ENCODE measurements at places on chromosomes 5 and 9.

DNA sequence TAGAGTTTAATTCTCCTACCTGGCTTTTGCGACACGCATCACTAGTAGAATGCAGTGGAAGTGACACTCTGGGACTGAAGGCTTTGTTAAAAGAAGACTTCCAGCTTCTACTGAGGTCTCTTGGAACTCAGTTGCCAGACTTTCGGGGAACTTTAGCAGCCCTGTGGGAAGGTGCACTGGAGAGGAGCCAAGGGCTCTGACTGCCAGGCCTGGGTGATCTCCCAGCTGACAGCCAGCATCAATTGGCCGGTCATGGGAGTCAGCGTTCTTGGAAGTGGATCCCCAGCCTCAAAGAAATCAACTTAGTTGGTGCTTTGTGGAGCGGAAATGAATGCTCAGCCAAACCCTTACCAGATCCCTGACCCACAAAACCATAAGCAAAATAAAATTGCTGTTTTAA lies 87.1 kb downstream of the OSTF1 start:
- DNase-seq, result no peak

GRCh38 chr5:51043745-51044144 lies 339.5 kb upstream of the ISL1 start:
- DNase-seq, result no peak

DNA sequence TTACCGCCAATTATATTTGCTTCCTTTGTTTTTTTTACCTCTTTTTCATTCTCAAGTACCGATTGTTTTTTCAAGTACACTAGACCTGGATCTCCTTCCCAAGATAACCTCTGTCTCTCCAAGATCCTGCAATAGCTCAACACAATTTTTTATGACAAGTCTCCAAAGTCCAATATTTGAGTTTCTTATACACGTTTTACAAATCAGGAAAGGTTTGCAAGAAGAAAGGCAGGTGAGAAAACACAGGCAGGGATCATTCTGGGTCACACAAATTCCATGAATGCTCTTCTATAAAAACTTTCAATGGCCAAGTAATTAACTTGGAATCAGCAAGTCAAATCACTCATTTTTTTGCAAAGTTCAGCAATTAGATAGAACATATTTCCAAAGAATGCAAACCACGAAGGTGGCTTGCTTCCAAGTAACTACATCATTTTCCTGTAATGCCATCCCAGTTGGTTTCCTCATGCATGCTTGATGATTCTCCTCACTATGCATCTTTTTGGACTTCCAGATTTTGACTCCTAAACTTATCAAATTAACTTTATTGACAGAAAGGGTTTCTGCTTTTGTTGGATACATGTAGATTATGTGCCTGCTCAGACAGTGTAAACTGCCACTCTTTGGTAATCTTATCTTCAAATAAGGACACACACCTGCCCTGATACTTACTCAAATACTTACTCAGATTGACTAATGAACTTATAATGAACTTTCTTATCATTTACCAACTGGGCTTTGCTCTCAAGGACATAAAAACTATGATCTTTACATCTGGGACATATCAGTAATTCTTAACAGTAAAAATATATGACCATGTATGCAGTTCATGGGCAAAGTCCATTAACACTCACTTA lies 24.7 kb upstream of the IFNE start:
- DNase-seq, result no peak

DNA sequence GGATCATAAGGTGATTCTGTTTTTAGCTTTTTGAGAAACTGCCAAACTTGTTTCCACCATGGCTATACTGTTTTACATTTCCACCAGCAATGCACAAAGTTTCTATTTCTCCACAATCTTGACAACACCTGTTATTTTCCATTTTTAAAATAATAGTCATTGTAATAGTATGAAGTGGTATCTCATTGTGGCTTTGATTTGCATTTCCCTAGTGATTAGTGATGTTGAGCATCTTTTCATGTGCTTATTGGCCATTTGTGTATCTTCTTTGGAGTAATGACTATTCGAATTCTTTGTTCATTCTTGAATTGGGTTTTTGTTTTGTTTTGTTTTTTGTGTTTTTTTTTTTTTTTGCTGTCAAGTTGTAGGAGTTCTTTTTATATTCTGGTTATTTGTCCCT lies 4.9 kb downstream of the GARNL3 start:
- no peak for DNase-seq

GRCh38 chr5:147179562-147180147 lies 55.2 kb upstream of the STK32A start:
- no peak for DNase-seq

GRCh38 chr5:75651575-75652238 lies 40.5 kb downstream of the ANKDD1B start:
- DNase-seq, result no peak

DNA sequence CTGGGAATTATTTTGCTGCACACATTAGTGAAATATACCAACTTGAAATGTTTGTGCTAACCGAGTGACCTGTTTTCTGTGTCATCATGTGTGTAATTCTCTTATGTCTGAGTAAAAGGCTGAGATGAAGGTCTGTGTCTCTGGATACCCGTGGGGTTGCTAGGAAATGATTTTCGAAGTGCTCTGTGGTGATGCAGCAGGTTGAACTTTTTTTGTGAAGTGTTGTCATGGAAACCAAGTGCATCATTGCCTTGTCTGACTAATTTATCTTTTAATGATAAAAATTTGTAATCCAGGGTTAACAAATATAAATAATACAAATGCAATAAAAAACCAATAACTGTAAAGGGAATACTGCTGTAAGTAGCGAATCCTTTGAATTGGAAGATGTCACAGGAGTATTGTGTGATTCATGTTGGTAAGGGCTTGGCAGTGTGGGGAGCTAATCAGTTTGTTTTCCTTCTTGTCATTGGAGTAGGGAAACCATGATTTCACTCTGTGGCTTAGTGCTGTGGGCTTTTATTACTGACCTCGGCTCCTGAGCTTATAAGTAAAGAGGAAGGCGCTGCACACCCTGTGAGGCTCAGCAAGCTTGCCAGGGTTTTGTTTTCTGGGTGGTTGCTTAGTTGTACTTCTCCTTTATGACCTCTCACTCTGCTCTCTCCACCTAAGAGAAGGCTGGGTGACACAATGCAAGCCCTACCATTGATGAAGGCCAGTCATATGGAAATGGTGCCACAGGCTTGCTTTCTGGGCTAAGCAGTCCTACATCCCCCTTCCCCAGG lies 22.3 kb downstream of the PDE8B start:
- DNase-seq, result no peak

DNA sequence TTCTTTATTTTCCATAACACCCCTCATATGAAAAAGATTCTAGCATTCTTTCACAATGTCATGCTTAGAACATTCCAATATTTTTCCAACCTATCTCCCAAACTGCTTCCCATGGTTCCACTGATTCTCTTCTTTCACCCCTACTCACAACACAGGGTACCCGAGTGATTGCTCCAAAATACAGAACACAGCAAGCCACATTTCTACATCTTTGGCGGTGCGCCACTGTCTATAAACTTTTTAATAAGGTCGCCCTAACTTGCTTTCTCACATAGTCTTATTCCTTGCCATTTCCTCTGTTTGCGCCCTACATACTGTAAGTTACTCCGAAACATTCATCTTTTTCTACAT lies 517.1 kb downstream of the RAB3C start:
- no peak for DNase-seq
